ENCODE measurements at places on chromosomes 2 and 18.

DNA sequence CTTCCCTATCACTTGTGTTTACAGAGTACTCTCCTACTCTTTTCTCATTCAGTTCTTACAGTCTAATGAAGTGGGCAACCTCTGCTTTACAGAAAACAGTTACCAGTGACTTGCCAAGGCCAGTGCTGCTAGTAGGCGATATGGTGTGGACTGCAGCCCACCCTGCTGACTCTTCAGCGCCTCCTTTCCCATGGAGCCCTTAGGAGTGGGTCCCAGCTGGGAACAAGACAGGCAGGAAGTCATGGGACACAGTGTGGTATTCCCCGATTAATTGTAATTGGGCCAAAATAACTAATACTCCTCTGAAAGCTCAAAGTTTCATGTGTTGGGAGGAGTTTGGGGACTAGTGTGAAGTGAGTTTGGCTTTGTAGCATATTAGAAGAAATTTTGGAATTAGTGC lies 120.1 kb upstream of the EML6 start:
- no peak for DNase-seq

- DNase-seq = no peak
Observed at GRCh38 chr2:169080250-169081069, 11.1 kb downstream of the DHRS9 start.

DNA sequence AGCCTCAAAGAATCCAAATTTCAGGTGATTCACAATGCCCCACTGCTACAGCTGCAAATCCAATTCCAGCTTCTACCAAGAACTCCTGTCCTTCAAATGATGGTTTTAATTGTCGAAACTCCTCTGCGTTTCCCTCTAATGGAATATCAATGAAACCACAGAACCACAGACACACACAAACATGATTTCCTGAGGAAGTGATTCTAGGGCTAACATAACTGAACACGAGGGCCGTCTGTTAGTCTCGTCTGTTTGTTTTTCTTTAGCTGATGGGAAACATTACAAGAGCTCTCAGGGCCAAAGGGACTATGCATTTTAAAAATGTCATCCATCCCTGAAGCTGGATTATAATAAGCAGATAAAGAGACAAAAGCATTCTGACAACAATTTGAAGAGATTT lies 59.4 kb downstream of the RNF152 start:
- peak; percentile 71 for DNase-seq

DNA sequence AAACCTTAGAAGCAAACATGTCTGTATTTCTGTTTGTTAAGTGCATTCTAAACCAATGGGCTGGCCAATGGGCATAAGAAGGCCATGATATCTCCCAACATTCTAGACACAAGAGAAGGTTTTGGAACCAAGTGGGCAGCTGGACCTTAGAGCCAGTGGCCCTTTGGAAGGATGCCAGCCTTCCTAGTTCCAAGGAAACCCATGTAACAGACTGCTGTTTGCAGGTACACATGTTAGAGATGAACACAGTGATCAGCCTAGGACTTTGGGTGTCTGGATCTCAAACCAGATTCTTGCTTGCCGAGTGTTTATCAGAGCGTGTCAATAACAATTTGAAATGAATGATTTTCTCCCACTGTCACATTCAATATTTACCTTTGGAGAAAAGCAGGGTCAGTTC lies 97.5 kb upstream of the COPS8 start:
- DNase-seq = no peak

DNA sequence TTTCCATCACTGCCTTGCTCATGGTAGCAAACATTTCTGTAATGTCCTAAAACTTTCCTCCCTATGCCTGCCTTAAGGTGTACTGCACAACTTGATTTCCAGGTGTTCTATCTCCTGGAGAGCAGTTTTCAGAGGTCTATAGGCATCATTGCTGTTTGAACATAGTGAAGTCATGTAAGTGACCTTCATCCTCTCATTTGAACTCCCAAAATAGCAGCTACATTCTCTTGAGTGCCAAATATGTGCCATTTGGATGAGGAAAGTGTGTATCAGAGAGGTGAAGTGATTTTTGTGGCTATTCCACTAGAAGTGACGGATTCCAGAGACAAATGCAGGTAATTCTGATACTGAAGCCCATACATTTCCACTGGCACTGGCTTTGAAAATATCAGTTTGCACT lies 3.4 kb downstream of the PPP1R1C start:
- DNase-seq = no peak

DNA sequence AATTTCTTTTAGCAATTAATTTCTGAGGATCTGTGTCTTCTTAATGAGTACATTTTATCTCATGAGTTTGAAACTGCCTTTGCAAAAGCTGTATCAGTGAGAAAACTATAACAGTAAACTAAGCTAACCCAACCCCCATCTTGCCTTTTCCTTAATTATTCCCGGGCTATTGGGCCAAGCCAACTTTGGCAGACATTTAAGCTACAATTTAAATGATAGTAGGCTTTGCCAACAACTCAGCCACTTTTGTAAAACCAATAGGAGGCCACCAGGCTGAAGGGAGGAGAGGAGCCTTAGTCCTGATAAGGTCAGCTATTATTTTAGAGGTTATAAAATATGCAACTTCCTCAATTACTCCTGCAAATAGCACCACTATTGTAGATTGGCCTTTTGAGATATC lies 218.0 kb upstream of the KCNJ3 start:
- no peak for DNase-seq

DNA sequence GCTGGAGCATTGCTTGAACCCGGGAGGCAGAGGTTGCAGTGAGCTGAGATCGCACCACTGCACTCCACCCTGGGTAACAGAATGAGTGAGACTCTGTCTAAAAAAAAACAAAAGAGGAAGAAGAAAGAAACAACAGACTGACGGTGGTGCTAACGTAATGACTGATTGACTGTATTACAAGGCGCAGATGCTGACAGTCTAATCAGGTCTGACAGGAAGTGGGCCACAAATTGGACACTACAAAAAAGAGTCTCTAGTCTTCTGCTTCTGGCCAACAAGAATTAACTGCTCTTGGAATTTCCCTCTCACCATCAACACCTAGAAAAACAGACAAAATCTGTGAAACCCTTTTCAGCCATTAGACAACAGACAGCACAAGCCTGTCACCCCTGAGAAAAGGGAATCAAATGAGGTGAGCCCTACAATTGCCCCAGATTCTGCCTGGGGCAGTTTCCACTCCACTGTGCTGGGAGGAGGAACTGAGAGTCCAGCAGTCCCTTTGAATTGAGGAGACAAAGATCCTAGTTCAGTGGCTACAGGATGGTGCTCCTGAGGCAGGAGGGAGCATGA lies 43.3 kb downstream of the SNED1 start:
- DNase-seq = no peak

DNA sequence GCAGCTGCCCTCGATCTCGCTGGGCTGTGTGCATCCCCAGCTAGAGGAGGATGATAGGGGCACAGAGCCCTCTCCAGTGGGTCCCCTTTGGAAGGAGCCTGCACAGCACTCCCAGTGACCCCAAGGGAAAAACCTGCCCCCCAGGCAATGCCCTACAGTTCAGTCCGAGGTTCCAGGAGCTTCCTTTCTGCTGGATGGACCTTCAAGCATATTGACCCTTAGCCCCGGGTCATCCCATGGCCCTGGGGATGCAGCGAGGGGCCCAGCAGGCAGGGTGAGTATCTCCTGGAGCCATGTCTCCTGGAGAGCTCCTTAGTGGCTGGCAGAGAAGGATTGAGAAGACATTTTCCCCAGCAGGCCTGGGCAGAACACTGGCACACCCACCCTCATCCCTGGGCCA lies 45.4 kb upstream of the CTDP1 start:
- DNase-seq = no peak

DNA sequence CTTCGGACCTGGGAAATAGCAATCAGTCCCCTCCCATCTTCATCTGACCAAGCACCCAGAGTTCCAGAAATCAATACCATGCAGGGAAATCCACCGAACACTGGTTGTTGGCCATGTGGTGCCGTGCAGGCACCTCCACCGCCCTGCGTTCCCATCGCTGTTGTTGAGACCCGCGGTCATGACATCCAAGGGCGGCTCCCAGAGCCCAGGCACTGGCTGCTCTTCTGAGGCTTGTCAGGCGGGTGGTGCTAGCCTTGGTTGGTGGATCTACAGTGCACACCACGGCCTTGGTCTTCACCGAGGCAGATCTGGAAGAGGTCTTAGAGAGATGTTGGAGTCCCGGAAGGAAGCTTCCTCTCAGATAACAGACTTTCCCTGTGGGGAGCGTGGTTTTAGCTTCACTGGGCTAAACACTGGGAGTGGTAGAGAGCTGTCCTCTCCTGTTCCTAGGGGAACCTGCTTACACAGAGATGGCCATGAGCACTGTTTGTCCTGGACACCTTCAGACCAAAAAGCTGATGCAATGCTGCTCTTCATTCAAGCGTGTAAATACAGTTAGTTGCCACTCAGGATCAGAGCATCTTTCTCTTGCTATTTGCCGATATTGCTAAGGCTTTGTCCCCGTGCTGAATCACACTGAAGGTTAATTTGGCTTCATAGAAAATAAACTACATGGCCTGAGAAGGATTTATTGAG lies 58.3 kb downstream of the SMIM21 start:
- DNase-seq = no peak

GRCh38 chr2:86142436-86143257 lies 36.6 kb downstream of the PTCD3 start:
- DNase-seq = no peak

DNA sequence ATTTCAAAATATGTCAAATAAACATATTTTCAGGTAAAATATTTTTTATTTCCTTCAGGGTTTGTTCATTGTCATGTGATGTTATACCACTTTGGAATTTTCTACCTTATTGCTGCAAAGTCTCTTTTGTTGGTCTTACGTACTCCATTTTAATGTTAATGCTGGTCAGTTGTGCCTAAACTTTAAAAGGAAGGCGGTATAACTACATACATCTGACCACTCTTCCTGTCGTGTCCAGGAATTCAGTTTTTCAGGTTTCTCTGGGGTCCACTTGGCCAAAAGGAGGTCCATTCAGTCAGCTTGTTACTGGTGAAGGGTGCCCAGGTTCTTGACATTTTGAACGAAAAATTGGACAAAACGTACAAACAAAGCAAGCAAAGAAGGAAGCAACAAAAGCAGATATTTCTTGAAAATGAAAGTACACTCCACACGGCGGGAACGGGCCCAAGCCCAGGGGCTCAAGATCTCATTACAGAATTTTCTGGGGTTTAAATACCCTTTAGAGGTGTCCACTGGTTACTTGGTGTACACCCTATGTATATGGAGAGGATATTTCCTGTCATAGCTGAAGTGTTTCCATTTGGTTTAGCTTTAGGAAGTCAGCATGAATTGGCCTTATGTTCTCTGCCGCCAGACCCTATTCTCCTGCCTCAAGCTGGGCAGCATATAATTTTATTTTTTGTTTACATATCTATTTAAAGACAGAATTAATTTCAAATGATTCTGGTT lies 471.7 kb upstream of the CDH7 start:
- no peak for DNase-seq

DNA sequence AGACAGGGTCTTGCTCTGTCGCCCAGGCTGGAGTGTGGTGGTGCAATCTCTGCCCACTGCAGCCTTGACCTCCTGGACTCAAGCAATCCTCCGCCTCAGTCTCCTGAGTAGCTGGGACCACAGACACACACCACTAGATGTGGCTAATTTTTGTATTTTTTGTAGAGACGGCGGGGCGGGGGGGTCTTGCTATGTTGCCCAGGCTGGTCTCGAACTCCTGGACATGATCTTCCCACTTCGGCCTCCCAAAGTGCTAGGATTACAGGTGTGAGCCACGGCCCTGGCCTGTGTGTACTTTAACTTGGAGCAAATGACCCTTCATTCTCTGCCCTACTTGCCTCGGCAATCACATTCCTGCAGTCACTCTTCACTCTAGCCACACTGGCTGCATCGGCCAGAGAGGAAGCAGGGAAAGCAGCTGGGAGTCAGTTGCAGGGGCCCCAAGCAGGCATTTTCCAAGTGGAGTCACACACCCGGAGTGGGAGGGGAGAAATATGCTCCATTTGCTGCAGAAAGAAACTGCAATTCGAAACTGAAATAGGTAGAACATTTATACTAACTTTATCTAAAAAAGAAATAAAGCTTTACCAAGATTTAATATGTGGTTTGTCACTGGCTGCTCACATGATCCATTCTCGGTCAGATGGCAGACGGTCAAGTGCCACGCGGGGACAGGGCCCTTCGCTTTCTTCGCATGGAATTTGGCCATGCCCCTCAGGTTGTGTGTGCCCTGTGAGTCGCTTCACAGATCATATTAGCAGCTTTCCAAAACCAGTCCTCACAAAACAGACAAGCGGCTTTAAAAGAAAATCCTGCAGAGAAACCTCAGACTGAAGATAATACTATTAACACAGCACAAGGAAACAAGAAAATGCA lies 37.1 kb downstream of the FAM161A start:
- DNase-seq = no peak

DNA sequence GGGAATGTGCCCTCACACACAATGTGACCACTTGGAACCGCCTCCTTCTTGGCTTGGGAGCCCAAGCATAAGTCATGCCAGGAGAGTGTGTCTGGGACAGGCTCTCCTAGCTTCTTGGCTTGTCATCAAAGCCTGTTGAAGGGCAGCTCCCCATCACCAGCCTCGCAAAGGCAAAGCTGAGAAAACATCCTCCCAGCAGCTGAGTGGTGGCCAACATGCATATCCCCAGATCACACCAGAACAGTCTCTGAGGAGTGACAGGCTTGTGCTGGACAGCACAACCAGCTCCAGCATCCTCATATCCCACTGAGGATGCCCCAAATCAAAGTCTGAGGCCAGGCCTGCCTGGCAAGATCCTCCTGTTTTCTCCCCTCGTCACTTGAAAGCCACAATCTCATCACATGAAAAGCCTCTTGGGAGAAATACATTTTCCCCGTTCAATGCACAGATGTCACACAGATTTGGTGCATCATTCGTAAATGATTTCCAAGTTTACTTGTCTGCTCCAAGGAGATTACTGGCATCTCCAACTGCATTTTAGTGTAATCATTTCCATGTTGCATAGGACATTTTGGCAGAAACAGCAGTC lies 269.3 kb downstream of the TTC32 start:
- DNase-seq = no peak

DNA sequence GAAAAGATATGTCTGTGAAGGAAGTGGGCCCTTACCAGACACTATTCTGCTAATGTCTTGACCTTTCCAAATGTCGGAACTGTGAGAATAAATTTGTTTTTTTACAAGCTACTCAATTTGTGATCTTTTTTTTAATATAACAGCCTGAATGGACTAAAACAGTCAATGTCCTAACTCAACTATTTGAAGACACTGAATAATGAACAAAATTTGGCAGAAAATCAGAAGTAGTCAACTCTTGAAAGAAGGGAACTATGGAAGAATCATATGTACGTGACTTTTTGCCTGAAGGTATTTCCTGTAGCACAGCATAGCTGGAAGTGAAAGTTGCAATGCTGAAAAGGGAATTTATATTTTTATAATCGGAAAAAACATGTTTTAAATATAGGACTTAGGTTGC lies 351.8 kb upstream of the TFPI start:
- no peak for DNase-seq

GRCh38 chr2:42839809-42840501 lies 47.6 kb upstream of the HAAO start:
- peak; percentile 14 for DNase-seq

Data from SJSA1 (cell line).